Bronchial epithelial cell (primary cell): ENCODE measurements at places on chromosomes 1 and 21. TPM values are rescaled to one million over a fixed set of nuclear protein-coding genes. Genes with fewer than 3 reads are reported as not detected.

GRCh38 chr1:115783311-115783710 is 14.8 kb upstream of the CASQ2 start:
- DNase-seq = no peak

DNA sequence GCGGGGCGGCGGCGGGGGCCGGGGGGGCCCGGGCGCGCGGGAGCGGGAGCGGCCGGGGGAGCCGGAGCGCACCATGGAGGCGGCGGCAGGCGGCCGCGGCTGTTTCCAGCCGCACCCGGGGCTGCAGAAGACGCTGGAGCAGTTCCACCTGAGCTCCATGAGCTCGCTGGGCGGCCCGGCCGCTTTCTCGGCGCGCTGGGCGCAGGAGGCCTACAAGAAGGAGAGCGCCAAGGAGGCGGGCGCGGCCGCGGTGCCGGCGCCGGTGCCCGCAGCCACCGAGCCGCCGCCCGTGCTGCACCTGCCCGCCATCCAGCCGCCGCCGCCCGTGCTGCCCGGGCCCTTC is 546 bp downstream of the SKI start:
- DNase-seq = no peak

REG4 gene
- total RNA-seq = not detected in 2 replicates

- DNase-seq = peak; percentile 5
Observed at GRCh38 chr1:170729225-170730002, 65.5 kb downstream of the PRRX1 start.

LINGO4 gene
- total RNA-seq = under 0.01 TPM in 1 of 2 replicates, not detected in the other

DNA sequence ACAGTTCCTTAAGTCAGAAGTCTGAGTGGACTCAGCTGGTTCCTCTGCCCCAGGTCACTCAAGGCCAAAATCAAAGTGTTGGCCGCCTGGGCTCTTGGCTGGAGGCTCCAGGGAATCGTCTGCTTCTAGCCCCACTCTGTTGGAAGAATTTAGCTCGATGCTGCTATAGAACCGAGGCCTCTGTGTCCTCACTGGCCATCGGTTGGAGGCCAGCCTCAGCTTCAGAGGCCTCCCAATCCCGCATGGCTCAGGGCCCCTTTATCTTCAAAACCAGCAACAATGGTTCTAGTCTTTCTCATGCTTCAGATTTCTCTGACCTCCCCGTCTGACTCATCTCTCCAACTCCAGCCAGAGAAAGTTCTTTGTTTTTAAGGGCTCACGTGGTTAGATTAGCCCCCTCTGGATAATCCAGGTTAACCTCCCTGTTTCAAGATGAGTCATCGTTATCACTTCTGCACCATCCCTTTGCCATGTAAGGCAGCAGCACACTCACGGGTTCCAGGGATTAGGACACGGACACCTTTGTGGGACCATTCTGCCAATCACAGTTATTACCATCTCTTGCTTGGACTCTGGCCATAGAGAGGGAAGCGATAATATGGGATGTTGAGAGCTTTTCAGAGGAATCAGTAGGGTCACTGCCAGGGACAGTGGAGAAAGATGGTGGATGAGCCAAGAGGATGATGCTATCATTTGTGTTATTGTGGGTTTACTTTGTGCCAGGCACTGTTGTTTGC is 13.6 kb downstream of the FHAD1 start:
- DNase-seq = peak; percentile 44

DNA sequence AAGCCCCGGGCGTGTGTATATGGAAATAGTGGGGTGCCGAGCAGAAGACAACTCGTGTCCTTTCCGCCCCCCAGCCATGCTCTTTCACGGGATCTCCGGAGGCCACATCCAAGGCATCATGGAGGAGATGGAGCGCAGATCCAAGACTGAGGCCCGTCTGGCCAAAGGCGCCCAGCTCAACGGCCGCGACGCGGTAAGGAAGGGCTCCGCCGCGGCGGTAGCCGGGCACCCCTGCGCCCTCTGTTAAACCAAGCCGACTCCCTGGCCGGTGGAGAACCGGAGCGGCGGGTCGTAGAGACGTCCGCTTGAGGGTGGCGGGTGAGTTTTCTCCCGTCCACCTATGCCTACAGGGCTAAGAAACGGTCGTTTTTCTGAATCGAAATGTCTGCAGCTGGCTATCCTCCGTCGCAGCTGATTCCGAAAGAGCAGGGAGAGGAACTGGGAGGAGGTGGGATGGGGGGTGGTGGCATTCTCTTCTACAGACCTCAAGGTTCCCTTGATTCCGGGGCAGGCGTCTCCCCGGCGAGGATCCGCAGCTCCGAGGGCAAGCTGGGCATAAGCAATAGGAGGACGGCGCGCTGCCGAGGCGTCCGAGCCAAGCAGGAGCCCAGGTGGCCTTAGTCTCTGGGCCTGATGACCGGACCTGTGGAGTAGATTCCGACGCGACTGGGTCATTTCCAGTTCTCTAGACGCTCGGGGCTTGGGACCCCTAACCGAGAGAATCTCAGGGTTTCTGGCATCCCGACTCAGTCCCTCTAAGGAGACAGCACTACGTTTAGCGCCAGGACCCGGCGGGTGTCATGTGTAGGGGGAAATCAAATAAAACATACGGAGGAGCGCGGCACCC is 856 bp downstream of the LHX9 start:
- no peak for DNase-seq

DNA sequence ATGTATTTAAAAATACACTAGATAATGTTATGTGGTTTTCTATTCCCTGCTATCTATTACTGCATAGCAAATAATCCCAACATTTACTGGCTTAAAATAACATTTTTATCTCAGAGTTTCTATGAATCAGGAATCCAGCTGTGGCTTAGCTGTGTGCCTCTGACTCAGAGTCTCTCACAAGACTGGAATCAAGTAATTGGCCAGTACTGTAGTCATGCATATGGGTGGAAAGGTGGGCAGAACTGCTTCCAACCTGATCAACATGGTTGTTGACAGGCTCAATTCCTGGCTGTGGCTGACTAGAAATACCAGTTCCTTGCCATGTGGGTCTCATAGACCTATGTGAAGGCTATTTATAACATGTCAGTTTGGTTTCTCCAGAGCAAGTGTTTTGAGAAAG is 131.8 kb downstream of the PDE4B start:
- peak; percentile 51 for DNase-seq
